ENCODE measurements at places on chromosomes 4 and X.

- no peak for DNase-seq
These were observed 33.7 kb upstream of the ANKRD50 start for GRCh38 chr4:124745985-124746801.

GRCh38 chr4:83124111-83124780 is 9.7 kb upstream of the PLAC8 start:
- no peak for DNase-seq

DNA sequence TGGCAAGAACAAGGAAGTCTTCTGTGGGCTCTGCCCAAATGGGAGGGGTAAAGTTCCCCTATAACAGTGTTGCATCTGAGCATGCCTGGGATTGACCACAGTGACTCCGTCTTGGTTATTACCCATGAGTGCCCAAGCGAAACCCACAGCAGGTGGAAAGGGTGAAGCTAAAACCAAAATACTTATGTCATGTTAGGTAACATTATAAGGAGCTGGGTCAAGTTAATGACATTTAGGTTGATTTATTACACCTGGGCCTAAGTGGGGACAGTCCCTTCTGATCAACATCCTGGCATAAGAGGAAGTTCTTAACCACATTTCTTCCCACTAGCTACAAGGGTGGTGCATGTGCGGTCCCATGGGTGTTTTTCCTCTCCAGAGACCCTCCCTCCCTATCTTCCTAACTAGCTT is 1.3 kb upstream of the ZNF732 start:
- DNase-seq = no peak

DNA sequence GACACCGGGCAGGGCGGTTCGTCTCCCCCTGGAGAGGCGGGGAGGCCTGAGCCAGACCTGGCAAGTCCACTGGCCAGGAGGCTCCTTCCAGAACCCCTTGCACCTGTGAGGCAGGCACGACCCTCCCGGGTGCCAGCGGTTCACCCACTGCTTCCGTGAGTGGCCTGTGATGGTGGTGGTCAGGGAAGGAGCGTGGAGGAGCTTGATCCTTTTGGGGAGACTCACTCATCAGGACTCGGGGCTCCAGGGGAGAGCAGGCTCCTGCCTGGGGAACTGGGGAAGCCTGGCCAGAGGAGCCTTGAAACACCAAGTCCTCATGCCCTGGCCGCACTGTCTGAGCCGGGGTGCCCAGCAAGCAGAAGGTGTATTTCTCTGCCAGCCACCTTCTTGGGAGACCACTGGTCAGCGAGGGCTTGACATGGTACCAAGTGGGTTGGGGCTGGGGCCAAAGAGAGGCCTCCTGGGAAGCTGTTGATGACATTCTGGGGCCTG is 860 bp downstream of the FAM50A start:
- DNase-seq = no peak

- no peak for DNase-seq
These were observed 37.1 kb upstream of the SPARCL1 start for GRCh38 chr4:87566276-87566675.

GRCh38 chr4:2649604-2650114 is 106.5 kb downstream of the TNIP2 start:
- DNase-seq = no peak

DNA sequence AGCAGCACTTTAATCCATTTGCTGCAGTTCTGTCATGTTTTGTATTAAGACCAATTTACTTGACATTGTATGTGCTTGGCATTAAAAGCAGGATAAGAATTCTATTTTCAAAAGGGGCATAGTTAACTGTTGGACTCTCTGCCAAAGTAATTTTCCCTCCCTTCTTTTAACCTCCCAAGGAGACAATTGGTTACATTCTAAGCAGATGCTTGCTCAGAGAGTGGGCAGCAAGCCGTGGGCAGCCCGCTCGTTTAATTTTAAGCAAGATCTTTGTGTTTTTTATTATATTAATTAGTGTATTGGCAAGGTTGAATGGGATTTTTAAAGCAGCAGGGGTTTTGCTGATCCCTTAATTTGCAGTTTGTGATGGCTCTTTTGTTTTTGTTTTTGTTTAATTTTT is 37.1 kb upstream of the KLHL8 start:
- DNase-seq = no peak

DNA sequence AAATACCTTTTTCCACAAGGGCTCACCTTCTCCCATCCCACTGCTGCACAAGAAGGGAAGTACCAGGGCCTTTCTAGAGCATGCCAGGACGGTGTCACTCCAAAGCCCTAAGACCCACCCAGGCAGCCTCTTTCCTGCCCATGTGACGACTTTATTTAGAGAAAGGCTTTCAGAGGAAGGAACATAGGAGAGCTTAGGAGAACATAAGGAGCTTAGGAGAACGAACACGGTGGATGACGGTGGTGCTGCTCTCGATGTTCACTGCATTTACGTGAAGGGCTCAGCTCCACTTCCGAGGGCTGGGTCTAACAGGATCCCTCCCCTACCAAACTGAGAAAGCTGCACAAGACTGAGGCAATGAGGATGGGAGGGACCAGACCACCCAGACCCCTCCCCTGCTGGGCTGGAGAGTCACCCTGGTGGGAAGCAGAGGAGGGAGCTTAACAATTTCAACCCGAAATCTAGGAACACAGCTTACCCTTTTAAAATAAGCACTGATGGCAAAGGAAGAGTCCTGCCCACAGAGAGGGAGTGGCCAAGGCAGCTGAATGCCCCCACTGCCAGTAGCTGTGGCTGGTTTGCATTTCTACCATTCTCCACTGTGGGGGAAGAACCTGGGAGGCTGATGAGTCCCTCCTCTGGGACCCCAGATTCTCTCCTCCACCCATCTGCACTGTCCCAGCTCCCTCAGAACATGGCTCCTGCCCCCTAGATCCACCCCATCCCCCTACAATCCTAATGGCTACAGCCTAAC is 29.8 kb downstream of the ZFYVE28 start:
- no peak for DNase-seq

DNA sequence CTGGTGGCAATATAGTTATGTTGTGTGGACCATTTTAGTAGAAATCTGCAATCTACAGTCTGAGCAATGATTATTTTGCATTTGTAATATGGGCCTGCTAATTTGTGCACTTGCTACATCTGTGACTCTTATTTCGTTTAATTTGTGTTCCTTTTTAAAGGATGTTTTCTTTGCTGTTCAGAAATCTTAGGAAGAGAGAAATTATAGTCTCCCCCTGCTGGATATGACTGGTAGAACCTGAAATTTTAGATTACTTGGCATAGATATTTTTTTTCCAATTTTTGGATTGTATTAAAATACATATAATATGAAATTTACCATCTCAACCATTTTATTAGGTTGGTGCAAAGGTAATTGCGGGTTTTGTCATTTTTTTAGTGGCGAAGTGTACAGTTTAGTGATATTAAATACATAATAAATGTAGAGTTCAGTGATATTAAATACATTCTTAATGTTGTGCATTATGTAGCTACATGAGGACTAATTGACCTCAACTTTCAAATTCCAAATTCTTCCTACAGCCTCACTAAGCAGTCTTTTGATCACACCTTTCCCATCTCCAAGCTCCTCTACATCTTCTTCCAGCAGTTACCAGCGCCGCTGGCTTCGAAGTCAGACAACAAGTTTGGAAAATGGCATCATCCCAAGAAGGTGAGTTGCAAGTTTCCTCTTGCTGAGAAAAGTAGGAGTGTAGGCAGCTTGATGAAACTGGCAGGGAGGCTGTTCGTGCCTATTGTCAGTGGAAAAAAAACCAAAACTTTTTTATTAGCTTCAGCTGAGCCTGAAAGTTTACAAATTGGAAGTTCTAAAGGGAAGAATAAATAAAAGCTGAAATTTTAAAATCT is 82.2 kb downstream of the FNIP2 start:
- no peak for DNase-seq

DNA sequence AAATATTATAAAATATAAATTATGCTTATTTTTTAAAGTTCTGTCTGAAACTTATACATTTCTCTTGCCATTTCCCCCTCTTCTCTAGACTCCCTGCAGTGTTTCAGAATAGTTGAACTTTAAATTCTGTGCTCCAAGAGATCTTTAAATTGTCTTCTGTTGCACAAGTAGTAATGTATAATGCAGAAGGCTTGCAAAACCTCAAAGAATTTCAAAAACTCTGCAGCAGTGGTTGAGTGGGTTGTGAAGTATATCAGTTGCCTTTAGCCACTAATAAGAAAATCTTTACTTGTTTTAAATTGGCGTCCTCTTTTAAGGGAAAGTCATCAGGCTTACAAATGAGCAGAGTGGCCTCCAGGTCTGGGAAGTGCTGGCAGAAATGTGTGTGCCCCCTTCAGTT is 1153.3 kb upstream of the PABPC4L start:
- DNase-seq = no peak

DNA sequence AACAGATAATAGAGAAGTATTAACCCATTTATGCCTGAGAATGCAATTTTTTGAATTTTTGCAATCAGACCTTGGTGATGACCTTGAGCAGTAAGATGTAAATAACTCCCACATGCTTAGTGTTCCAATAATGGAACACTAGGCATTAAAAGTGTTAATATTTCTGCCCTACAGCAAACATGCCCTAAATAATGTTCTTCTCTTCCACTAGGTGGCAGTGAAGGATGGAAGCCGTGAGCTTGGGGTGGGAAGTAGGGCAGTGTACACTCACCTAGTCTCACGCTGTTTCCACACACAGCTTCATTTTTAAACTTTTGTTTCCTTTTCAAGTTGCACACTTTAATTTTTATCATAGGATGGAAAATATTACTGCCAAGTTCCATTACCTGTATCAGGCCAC is 613.1 kb upstream of the HS3ST1 start:
- DNase-seq = no peak

GRCh38 chrX:148632444-148632843 is 132.0 kb downstream of the AFF2 start:
- no peak for DNase-seq

DNA sequence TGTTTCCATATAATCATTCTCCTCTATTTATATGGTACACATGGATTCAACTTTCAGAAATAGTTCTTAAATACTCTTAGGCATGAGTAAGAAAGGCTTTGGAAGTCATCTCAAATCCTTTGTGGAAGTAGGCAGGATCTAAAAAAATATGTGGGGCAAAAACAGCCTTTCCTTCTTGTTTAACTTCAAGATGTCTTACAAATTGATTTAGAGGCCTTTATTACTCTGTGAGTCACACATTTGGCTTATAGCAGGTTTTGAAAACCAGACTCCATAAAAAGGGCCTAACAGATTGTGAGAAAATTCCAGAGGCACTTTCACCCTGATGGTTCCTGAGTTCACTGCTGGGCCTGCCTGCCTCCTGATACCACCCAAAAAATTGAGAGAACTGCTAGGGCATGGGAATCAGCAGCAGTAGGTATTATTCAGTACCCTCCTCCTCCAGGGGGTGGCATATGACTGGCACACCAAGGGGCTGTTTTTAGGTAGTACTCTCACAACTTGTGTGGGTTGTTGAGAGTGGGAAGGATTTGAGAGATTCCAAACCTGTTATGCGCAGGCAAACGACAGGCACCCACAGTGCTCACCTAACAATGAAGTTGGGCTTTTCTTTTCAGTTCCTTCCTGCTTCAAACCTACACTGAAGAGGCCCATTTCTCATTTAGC is 162.7 kb upstream of the MBNL3 start:
- DNase-seq = no peak

DNA sequence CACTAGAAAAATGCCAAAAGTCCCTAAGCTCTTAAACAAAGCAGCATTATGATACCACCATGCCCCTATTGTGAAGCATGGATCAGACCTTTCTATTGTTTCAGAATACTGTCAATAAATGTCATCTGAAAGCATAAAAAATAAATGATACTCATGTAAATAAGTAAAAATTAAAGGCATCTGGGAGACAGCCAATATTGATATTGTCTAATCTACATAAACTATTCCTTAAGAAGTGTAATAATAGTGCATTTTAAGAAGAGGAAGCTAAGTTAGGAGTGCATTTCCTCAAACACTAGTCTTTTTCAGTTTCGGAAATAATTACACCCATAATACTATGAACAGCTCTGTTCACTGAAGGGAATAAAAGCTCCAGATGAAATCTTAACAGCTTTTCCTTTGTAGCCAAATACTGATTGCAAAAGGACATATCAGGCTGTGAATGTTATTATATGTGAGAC is 181.6 kb downstream of the SPOCK3 start:
- DNase-seq = no peak

DNA sequence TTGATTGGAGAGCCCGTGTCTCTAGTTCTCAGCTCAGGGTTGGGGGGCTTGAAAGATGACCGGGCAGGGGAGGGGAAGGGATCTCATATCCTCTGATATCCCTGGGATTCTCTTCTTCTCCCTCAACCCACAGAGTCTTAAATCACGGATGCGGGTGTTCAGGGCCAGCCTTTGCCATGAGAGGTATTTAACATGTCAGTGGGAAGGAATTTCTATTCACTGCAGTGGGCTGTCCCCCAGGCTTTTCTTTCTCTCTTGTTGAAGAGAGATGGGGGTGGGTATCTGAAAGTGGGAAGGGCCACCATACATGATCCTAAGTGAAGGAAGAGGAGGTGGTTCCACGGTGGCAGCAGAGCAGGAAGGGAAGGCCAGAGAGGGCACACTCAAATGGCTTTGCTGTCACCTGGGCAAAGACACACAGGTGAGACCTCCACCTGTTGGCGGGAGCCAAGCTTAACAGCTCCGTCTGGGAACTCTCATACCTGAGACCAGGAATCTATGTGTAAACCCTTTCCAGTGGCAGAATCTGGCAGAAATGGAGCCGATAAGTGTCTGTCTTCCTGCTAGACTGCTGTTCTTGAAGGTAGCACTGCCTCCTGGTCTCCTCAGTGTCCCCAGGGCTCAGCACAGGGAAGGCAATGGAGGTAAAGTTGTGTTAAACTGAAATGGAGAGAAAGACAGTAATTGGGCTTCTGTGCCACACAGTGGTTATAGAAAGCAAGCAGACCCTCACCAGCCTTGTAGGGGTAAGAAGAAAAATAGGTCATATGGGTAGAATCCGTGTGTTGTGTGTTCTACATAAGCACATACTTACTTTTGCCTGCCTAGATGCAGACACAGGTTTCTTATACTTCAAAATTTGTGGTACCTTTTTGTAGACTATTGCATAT is 49.4 kb downstream of the RHOH start:
- no peak for DNase-seq

DNA sequence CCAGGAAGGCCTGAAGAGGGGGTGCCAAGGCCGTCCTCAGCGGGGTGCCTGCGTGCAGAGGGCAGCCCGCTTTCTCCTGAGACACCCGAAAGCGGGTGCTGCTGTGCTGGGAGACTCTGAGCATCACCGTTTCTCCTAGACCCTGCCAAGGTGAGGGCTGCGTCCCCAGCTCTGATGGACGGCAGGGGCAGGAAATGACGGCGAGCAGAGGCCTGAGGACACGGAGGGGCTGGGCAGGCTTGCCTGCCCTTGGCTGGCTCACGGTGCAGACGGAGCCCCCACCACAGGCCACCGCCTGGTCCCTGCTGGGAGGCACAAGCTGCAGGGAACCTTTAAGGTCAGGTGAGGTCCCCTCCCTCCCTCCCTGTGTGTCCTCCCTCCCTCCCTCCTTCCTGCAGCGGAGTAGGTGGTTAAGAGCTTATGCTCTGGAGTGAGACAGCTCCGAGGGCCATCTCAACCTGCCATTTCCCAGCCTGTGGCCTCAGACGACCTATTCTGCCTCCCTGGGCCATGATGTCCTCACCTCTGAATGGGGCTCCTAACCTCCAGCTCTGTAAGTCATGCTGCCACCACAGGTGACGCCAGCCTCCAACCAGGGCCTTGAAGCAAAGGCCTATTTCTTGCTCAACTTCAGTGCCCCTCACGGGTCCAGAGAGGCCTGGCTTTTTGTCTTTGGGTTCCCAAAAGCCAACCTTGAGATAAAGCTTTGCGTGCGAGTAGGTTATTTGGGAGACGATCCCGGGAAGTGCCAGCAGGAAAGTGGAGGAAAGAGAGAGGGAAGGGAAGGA is 54.2 kb upstream of the GRPEL1 start:
- DNase-seq = no peak

Measured in stimulated activated CD4-positive, alpha-beta T cell treated with anti-CD3 and anti-CD28 coated beads, Interleukin-1b, Interleukin-23, amount 100 ng/mL, for 24 hours (primary cell).